ENCODE measurements at places on chromosomes 7 and 10. TPM values are rescaled to one million over a fixed set of nuclear protein-coding genes. Genes with fewer than 3 reads are reported as not detected.

The C7orf33 gene
- total RNA-seq: not detected

The ALOX5 gene
- total RNA-seq: 181 TPM

The TSPAN33 gene
- 332 TPM for total RNA-seq

The HOXA13 gene
- not detected for total RNA-seq

DNA sequence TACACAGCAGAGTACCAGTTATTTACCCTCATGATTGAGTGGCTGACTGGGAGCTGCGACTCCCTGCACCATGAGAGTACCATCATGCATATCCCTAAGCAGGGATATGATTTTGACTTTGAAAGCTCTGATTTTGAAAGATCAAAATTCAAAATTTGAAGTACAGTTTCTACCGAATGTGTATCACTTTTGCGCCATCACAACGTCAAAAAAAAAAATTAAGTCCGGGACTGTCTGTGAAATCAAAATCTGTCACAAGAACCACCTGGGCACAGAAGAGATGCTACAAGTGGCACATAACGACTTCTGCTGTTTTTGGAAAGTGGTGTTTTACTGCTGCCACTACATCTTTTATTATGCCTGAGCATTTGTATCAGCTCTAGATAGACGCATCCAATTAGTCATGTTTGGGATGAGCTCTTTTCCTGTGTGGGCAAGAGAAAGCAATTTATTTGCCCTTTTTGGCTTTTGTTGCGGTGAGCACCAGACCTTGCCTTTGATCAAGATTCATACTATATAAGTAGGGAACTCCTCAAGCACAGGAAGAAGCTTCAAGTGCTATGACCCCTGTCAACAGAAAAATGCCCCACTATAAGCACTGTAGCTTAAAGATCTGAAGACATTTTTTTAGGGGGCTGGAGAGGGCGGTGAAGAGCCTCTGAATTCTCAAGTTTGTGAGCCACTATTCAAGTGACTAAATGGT, 10.7 kb downstream of the MTPN start:
- H3K4me1 ChIP-seq: peaks cover 90% of the 10 kb centered on the region
- no peak for DNase-seq
- peaks cover 46% of the 10 kb centered on the region for H3K36me3 ChIP-seq
- peak overlapping the region; percentile 70 for H3K27ac ChIP-seq

- DNase-seq: no peak
- no peaks in the 10 kb centered on the region for H3K36me3 ChIP-seq
- peaks cover 3% of the 10 kb centered on the region for H3K27me3 ChIP-seq
These were observed 224.2 kb downstream of the PLXNA4 start for GRCh38 chr7:132351954-132352499.

DNA sequence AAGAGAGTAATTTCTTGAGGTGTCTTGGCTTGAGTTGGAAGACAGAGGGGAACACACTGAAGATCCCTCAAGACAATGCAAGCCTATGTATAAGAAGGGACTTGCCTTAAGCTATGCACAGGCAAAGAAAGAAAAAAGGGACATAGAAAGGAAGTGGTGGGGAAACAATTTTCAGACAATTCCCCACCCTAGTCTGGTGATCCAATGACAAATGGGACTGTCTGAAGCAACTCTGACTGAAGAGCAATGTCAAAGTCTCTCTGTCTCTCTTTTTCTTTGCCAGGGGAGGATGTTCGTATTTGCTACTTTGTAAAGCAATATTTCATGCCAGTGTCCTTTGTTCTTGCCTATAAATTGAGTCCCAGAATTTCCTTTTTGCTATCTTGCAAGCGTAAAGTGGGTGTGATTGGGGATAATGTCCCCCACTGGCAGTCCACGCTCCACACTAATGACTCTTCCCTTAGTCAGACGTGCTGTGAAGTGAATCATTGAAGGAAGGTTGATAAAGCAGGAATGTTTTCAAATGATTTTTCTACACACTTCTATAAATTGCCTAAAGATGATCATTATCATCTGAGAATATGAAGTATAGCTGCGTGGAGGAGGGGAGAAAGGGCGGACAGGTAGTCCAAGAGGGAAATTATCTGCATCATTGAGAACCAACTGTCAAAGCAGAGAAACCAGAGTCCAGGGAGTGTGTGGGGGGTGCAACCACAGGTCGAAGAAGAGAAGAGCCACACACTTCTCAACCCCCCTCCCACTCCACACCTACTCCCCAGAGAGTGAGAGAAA, 243.8 kb upstream of the ETV1 start:
- no peaks in the 10 kb centered on the region for H3K27me3 ChIP-seq
- no peak overlapping the region for H3K27ac ChIP-seq
- no peaks in the 10 kb centered on the region for H3K4me1 ChIP-seq
- DNase-seq: no peak
- no peaks in the 10 kb centered on the region for H3K36me3 ChIP-seq

DNA sequence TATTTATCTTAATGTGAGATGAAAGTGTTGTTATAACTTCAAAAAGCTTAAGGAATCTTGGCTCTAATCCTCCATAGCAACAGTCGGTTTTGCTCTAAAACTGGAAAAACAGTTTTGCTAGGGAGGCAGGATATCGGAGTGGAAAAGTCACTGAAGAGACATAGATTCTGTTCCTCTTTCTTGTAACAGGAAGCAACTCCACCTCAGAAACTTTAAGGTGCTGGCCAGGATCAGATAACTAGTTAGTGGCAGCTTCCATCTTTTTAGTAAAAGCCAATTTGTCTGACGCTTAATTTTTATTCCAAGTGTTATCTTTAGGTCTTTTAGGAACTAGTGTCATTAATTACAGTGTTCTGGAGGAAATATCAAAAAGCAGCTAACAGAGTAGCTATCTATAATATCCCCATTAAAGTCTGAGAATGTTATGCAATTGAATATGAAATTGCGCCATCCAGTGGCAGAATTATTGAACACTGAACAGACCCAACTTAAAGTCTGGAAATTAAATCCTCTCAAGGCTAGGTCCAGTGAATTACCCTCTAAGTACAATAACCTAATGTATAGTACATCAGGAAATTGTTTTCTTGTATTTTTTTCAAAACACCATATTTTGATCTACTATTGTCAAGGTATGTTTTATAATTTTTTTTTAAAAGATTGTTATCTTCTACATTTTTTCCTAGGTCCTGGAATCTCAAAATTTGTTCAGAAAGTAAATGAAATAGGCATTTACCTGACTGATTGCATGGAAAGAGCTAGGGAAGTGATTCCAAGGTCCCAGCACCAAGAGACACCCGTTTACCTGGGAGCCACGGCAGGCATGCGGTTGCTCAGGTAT, 65.9 kb upstream of the CC2D2B start:
- peak overlapping the region; percentile 66 for H3K4me3 ChIP-seq
- peaks cover 54% of the 10 kb centered on the region for H3K4me1 ChIP-seq
- no peak for DNase-seq
- peak overlapping the region; percentile 95 for H3K27ac ChIP-seq
- no peaks in the 10 kb centered on the region for H3K27me3 ChIP-seq
- peaks cover 53% of the 10 kb centered on the region for H3K36me3 ChIP-seq

- no peak overlapping the region for H3K27ac ChIP-seq
- no peak overlapping the region for H3K4me3 ChIP-seq
- peaks cover 12% of the 10 kb centered on the region for H3K27me3 ChIP-seq
- H3K4me1 ChIP-seq: no peaks in the 10 kb centered on the region
These were observed 6.2 kb downstream of the FAM241B start for GRCh38 chr10:69636273-69636575.

GRCh38 chr7:102146122-102146521, 140.5 kb upstream of the SH2B2 start:
- peaks cover 14% of the 10 kb centered on the region for H3K4me1 ChIP-seq
- H3K4me3 ChIP-seq: no peak overlapping the region
- no peaks in the 10 kb centered on the region for H3K27me3 ChIP-seq
- peaks cover 10% of the 10 kb centered on the region for H3K36me3 ChIP-seq
- DNase-seq: no peak

- no peak for DNase-seq
- H3K4me3 ChIP-seq: no peak overlapping the region
- H3K36me3 ChIP-seq: no peaks in the 10 kb centered on the region
These were observed 216.6 kb downstream of the ZMYND11 start for GRCh38 chr10:351770-352334.

DNA sequence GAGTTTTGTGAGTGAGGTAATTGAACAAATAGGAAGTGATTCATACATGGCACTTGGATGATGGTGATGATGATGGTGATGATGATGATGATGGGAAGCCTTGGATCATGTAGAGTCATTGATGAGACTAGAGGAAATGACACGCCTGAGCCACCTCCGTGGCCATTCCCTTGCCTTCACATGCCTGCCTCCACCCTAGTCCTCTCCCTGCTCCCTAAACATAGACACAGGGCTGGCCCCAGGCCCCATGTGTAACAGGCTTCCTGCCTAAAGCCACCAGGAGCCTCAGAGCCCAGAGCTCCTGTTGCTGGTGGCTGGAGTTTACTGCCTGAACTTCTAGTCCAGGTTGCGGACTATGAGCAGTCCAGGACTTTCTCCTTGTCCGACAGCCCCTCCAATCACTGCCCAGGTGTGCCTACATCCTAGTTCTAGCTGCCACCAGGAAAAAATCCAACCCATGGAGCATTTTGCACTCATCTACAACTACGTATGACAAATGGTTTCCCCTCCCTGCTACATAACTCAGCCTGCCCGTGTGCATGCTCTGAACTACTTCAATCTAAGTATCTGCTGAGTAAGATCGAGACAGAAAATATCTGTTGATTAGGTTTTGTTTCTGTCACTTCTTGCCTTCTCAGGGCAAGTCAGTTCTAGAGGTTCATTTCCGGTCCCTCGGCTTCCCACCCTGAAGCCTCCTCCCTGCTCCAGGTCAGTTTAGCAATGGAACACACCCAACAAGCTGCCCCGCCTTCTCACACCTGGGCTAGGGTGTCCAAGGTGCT, 35.5 kb upstream of the KDM7A start:
- H3K27ac ChIP-seq: peak overlapping the region; percentile 80
- H3K27me3 ChIP-seq: no peaks in the 10 kb centered on the region
- no peak for DNase-seq
- peaks cover 73% of the 10 kb centered on the region for H3K4me1 ChIP-seq

- no peak overlapping the region for H3K4me3 ChIP-seq
- DNase-seq: no peak
- H3K27ac ChIP-seq: no peak overlapping the region
- H3K4me1 ChIP-seq: no peaks in the 10 kb centered on the region
These were observed 37.2 kb downstream of the CALML3 start for GRCh38 chr10:5561704-5562645.

DNA sequence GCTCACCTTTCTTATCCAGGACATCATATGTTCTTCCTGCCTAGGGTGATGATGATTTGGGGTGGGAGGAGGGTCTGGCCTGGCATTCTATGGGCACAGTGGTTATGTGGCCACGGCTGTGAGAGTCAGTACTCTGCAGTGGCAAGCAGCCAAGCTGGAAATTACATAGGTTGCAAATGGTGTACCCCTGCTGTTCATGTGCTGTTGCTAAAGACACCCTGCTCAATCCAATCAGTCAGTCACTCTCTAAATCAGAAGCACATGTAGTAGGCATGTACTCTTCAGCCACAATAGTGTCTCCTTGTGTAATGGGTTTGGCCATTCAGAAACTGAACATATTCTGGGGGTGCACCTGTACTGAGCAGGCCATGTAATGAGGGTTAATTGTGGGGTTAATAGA, 449.1 kb upstream of the ANKRD30A start:
- no peaks in the 10 kb centered on the region for H3K4me1 ChIP-seq
- H3K4me3 ChIP-seq: no peak overlapping the region
- H3K36me3 ChIP-seq: no peaks in the 10 kb centered on the region
- no peak for DNase-seq

DNA sequence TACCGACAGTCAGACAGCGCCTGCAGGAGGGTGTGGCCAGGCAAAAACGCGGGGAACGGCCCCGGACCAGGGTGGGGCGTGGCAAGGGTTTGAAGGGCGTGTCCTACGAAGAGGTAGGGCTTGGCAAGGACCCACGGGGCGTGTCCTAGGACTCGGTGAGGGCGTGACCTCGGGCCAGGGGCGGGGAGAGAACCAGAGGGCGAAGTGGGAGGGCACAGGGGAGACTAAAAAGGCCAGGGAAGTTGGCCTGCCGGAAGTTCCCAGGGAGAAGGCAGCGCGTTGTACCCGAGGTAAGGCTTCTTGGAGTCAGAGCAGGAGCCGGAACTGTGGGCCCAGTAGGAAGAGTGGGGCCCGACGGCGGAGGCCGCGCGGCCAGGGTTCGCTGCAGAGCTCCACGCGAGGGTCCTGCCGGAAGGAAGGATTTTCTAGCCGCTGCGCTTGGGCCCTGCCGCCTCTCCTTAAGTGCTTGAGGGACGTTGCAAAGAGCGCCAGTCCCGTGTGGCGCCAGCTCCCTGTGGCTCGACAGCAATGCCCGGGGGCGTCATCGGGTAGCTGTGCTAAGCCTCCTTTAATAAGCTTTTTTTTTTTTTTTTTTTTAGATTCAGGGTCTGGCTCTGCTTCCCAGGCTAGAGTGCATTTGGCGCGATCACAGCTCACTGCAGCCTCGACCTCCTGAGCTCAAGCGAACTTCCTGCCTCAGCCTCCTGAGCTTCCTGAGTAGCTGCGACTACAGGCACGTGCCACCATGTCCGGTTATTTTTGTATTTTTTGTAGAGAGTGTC, at the start of gene PTER:
Gene PTER, plus strand, starts transcription at position 253 of the 782 bp plus-strand sequence. CDS start 47,375 bp downstream, outside the sequence.
- H3K27me3 ChIP-seq: peaks cover 3% of the 10 kb centered on the region
- peak within 1 kb of the TSS; percentile 95 for H3K4me3 ChIP-seq
- DNase-seq: peak; percentile 97
- peaks cover 48% of the 10 kb centered on the region for H3K4me1 ChIP-seq

GRCh38 chr7:112136271-112137008, 69.8 kb downstream of the DOCK4 start:
- H3K4me1 ChIP-seq: no peaks in the 10 kb centered on the region
- no peaks in the 10 kb centered on the region for H3K27me3 ChIP-seq
- H3K4me3 ChIP-seq: no peak overlapping the region

DNA sequence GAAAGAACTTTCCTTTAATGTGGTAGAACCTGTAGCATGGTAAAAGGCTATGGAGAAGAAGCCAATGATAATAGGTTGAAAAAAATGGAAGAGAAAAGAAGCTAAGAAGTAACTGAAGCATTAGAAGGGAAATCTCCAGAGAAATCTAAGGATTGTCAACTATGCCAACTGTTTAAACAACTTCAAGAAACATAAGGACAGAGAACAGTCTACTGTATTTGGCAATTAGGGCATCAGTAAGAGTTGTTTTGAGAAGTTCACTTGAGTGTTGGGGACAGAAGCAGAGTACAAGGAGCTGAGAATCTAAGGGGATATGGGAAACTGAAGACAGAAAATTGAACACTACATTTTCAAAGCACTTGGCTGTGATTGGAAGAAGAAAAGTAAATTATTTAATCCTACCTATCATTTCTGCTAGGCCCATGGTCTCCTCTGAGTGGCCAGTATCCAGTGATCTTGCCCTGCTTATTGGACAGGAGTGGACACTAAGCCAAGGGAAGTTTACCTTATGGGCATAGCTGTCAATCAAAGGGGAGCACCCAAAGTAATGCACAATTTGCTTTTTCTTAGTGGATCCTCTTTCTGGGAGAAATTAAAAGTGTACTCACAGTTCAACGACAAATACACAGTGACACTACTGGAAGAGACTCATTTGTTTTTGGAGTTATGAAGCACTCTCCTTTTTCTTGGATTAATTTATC, 56.4 kb upstream of the CCDC71L start:
- no peaks in the 10 kb centered on the region for H3K27me3 ChIP-seq
- no peaks in the 10 kb centered on the region for H3K36me3 ChIP-seq
- peaks cover 12% of the 10 kb centered on the region for H3K4me1 ChIP-seq
- no peak for DNase-seq
- H3K4me3 ChIP-seq: no peak overlapping the region
